Left lung (tissue), 14 donors: ENCODE measurements at places on chromosomes 16 and 17. TPM values are rescaled to one million over a fixed set of nuclear protein-coding genes. Genes with fewer than 3 reads are reported as not detected.

The KRT14 gene
- polyA plus RNA-seq: 0.96 TPM

The CHST5 gene
- 0.66 TPM for polyA plus RNA-seq

GRCh38 chr17:41322094-41322902, 6.8 kb upstream of the KRTAP17-1 start:
- no peak for DNase-seq

- no peak for DNase-seq
Observed at GRCh38 chr17:40777971-40778370, 4.4 kb downstream of the KRT27 start.

The MYO15B gene
- 163 TPM for polyA plus RNA-seq

- no peak for DNase-seq
Observed at GRCh38 chr16:63581570-63581969, 1540.3 kb downstream of the CDH11 start.

DNA sequence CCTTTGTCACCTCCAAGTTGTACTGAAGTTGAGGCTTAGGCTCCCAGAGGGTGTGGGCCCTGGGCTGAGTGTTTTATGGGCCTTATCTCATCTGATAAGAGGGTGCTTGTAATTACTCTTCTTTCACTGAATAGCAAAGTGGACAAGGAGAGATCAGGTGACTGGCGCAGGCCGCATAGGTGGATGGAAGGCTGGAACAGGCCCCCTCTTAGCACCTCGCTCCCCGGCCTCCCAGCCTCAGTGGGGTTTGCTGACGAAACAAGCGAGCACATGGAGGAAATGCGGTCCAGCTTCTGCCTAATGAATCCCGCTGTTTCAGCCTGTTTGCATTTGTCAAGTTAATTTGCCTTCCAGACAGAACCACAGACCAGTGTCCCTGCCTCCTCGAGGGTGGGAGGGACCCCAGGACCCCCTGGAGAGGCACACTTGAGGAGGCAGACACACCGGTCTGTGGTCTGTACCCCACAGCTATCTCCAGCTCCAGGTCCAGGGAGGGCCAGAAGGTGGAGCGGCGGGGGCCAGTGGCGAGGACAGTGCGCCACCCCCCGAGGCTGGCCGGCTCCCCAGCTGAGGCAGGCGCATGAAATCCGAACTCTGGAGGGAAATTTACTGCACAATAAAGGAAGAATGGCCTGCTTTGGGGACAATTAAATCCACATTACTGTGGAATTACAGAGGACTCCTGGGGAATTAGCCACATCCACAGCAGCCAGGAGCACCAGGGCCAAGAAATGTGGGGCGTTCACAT, 123.4 kb downstream of the NTN1 start:
- DNase-seq: no peak

DNA sequence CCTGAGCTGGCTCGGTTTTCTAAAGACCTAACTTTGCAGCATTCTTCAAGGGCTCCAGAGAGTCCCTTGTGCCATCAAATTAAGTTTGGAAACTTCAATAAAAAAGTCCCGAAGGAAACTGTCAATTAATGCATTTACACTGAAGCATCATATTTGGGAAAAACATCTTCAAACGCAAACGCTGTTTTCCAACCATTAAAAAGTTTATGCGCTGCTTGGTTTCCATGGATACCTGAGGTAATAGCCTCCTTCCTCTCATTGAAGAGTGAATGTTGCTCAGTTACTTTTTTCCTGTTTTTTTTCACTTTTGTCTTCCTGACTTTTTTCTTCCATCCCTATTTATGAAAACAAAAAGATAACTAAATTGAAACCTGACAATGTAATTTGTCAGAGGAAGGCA, 399.1 kb downstream of the MAF start:
- no peak for DNase-seq

The CD300H gene
- not detected for polyA plus RNA-seq

GRCh38 chr17:37762666-37763065, 17.8 kb upstream of the HNF1B start:
- DNase-seq: no peak

The QPRT gene
- polyA plus RNA-seq: 57.7 TPM

The CHD9NB gene
- polyA plus RNA-seq: 10.6 TPM

GRCh38 chr16:65446427-65446826, 324.6 kb upstream of the CDH11 start:
- no peak for DNase-seq

DNA sequence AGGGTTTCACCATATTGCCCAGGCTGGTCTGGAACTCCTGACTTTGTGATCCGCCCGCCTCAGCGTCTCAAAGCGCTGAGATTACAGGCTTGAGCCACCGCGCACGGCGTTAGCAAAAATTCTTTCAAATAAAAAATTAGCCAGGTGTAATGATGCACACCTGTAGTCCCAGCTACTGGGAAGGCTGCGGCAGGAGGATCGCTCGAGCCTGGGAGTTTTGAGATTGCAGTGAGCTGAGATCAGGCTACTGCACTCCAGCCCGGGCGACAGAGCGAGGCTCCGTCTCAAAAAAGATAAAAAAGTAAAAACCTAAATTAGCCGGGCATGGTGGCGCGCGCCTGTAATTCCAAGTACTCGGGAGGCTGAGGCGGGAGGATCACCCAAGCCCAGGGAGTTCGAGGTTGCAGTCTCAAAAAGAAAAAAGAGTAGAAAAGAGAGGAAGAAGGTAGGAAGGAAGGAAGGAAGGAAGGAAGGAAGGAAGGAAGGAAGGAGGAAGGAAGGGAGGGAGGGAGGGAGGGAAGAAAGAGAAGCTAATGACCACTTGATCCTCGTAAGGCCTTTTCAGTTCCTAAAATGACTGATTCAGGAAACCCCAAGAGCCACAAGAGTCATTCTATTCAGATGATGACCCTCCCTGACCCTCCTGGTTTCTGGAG, 59.2 kb downstream of the SRL start:
- DNase-seq: no peak

DNA sequence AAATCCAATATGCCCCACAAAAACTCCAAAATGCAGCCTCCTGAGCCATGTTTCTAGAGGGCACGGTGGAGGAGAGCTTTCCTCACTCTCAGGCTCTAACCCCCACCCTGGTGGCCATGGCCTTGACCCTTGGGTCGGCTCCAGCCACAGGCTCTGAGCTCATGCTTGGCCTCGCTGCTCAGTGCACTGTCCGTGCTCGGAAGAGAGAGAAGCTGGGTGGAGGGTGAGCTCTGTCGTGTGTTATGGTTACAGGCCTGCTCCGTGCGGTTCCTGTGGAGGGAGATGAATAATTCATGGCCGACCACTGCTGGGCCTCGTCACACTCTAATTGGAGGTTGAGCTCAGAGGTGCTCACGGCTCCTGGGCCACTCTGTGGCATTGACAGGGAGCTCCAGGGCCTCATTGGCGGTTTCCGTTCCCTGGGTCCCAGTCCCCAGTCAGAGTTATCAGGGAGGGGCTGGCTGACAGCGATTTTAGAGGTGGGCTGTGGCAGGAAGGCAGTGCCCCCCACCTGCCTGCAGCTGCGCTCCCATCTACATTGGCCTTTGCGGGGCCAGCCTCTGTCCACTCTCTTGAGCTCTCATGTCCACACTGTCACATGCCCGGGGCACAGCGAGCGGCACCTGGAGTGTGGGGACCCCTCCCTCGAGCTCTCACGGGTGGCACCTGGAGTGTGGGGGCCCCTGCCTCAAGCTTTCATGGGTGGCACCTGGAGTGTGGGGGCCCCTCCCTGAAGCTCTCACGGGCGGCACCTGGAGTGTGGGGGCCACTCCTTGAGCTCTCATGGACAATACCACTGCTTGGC, 24.9 kb downstream of the ACSF3 start:
- no peak for DNase-seq

DNA sequence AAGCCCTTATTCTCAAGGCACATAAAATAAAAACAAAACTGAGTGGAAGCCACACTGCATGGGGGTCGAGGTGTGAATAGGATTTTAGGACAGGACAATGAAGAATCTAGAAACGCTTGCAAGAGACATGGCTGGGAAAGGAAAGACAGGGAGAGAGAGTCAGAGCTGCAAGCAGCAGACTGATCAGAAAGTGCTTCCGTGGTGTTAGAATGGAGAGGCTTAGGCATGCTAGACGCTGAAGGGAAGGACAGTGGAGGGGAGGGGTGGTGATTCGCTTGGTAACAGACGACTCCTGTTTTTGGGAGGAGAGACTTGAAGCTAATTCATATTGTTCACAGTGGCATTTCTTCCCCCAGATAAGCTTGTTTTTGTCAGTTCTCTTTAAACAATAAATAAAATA, 173.5 kb downstream of the AIPL1 start:
- DNase-seq: no peak

- no peak for DNase-seq
Observed at GRCh38 chr16:3825103-3825502, 55.4 kb downstream of the CREBBP start.

- no peak for DNase-seq
Observed at GRCh38 chr16:27627136-27627535, 77.2 kb downstream of the KATNIP start.

- DNase-seq: no peak
Observed at GRCh38 chr16:11224096-11224893, 31.7 kb downstream of the SOCS1 start.

GRCh38 chr17:17628388-17629008, 37.0 kb upstream of the PEMT start:
- no peak for DNase-seq

DNA sequence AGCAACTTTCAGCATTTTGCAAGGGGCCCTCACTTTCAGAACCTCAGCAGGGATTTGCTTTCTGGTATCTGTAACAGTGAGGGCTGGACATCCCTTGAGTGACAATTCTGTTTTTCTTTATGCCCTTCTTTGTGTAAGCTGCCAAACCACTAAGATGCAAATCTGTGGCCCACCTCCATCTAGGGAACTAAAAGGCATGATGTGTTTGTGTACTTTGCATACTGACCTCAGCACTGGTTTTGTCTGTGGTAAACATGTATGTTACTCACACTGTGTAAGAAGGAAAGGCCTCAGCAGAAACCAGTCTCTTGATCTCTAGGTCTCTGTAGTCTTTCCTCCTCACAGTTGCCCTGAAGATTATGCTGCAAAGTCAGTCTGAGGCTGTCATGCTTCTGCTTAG, 396.6 kb upstream of the DYNLRB2 start:
- DNase-seq: no peak

DNA sequence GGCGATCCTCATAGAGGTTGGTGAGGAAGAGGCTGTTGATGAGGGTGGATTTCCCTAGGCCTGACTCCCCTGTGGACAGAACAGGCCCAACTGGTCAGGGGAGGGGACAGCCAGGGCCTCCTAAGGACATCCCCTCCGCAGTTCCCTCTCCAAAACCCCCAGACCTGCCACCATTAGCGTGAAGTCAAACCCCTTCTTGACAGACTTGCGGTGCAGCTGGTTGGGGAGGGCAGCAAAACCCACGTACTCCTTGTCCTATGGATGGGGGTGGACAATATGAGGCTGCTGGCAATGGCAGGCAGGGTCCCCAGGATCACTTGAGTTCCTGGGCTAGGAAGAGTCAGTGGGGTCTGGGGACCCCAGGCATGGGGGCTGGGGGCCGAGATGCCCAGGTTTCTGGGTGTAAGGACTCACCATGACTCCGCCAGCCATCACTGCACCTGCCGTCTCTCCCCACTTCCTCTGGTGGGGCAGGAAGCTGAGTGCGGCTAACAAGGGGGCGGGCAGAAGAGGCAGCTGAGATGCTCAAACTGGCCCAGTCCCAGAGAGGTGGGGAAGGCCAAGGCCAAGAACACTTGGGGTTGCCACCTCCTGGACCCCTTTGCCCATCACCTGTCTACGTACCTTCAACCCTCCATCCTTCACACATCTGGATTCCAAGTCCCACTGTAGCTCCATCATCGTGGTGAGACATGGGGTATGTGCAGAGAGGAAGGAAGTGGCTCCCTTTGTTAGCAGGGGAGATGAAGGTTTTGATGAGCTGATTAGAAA, at the start of gene SEPTIN1:
TSS of gene SEPTIN1 (minus strand) at position 451 of the 771 bp plus-strand sequence. CDS start at position 432, 19 bp downstream.
- DNase-seq: no peak

GRCh38 chr17:41957031-41957868, 9.3 kb upstream of the CNP start:
- DNase-seq: no peak

DNA sequence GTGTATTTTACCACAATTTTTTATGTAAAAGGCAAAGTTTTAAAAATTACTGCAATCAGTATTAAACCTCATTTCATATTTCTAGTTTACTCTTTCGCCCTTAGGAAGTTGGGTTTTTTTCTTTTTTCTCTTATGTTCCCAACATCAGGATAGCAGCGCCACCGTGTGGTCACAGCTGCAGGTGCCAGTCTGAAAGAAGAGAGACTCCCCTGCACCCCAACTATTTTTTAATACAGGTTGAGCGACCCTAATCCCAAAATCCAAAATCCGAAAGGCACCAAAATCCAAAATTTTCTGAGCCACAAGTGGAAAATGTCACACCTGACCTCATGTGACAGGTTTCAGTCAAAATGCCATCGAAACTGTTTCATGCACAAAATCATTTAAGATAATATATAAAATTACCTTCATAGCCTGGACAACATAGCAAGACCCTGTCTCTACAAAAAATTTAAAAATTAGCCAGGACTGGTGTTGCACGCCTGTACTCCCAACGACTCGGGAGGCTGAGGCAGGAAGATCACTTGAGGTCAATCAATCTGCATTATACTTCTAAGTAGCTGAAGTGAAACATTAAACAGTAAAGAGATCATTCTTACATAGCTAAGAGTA, 21.8 kb upstream of the ASGR2 start:
- peak; percentile 92 for DNase-seq

- no peak for DNase-seq
Observed at GRCh38 chr17:63967953-63968352, 4.8 kb downstream of the SCN4A start.

The KCNJ12 gene
- 4.6 TPM for polyA plus RNA-seq

The EFNB3 gene
- polyA plus RNA-seq: 29.3 TPM

DNA sequence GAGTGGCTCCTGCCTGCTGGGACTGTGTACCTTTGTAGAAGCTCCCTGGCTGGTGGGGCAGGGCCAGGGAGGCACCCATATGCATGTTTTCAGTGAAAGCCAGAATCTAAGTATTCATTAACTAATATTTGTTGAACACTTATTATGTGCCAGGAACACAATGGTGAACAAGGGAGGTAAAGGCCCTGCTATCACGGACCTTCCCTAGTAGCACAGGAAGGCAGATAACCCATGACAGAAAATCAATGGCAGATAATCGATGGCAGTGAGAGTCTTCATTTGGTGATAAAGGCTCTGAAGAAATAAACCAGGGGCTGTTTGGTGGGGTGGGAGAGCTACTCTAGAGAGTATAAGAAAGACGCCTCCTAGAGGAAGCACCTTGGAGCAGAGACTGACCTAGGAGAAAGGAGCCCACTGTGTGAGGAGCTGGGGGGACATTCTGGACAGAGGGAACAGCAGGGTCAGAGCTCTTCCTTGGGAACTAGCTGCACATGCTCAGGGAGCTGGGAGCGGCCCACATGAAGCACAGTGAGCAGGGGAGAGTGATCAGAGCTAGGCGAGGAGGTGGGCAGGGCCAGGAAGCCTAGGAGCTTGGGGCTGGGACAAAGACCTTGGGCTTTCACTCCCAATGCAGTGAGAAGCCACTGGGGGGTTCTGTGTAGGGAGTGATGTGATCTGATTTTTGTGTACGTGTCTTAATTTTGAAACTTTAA, 78.5 kb downstream of the SPECC1 start:
- no peak for DNase-seq

- no peak for DNase-seq
Observed at GRCh38 chr16:88747588-88748301, 37.3 kb downstream of the PIEZO1 start.

GRCh38 chr17:50514936-50515702, 6.9 kb downstream of the MYCBPAP start:
- DNase-seq: no peak

The LGALS9B gene
- polyA plus RNA-seq: 0.10 TPM

The HOXB8 gene
- 0.76 TPM for polyA plus RNA-seq

The OTOP2 gene
- not detected for polyA plus RNA-seq
